ENCODE measurements at places on chromosomes 13 and 19.
A peak's percentile ranks its signal among the peaks of the same experiment; 100 is the strongest.

GRCh38 chr13:58728126-58728525, 1096.6 kb downstream of the PCDH17 start:
- no peak for DNase-seq

GRCh38 chr19:3457528-3458228, 22.6 kb downstream of the SMIM24 start:
- no peak for DNase-seq

DNA sequence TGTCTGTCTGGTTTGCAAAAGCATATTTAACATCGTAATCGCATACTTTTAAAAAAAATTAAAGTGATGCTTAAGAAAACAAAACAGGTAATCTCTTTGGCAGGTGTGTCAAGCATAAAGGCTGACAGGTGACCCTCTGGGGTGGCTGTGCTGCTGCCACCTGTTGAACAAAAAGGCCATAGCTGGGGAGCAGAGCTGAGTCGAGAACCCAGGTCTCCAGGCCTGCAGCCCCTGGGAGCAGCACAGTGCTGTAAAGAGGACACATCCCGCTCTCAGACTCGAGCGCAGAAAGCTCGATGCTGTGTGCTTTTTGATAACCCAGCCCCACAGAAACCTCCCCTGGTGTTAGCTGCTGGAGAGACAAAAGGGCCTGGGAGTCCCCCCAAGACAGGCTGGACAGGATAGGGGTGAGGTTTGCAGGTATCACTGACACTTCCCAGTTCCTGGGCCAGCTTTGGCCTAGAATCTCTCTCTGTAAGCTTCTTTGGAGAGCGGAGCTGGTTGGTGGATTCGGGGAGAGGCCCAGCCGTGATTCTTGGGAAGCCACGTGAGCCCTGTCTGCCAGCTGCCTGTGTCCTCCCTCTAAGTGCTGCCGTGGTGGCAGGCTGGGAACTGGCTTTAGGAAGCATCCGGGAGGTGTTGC, 66.9 kb downstream of the C13orf42 start:
- DNase-seq, result no peak

DNA sequence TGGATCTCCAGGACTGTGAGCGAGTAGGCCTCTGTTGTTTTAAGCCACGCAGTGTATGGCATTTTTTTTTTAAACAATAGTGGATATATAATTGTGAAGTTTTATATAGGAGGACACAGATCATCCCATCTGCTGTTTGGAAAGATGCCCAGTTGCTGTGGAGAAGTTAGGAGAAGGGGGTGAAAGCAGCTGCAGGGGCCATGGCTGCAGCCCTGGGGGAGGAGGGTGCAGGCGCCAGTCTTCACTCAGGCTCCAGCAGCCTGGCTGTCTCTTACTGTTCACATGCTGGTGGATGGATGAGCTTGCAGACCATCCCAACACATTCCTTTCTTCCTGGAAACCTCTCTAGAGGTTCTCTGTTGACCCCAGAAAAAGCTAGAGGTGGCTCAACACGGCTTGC, 242.3 kb downstream of the TEX29 start:
- DNase-seq, result no peak

DNA sequence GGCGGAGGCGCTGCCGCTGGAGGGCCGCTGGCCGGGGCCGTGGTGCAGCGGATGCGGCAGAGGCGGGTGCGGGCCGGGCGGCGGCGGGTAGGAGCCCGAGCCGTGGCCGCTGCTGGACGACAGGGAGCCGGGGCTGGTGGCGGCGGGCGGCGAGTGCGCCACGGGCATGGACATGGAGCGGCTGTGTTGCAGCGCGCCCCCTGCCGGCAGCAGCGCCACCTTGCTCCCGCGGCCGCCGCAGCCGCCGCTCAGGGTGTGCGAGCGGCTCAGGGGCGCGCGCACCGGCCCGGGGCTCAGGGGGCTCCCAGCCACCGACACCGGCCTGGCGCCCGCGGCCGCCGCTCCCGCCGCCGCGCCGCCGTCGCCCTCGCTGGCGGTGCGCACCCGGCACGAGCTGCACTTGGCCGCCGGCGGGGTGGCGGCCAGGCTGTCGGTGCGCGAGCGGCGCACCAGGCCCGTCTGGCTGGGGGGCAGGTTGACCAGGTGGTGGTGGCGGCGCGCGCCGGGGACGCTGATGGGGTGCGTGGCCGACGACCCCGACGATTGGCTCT, 1.7 kb downstream of the IRS2 start:
- peak; percentile 31 for DNase-seq

GRCh38 chr19:1399745-1400144, 1.6 kb downstream of the GAMT start:
- DNase-seq, result no peak

DNA sequence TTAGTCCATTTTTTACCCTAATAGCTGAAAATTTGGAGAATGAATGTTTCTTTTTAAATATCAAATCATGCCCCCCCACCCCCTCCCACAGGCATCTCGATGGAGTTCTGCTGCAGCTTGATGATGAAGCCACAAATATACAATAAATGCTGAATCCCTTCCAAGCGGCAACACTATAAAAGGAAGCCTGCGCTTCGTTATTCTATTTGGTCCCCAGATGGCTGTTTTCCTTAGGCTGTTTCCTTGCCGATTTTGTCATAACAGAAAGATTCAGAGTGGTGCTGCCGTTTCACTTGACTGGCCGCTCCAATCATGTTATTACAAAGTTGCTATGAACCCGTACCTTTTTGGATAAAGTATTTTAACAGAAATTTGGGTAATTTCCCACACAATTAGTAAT, 79.5 kb downstream of the MYO16 start:
- no peak for DNase-seq

GRCh38 chr13:105035092-105035491, 1500.4 kb downstream of the EFNB2 start:
- no peak for DNase-seq

DNA sequence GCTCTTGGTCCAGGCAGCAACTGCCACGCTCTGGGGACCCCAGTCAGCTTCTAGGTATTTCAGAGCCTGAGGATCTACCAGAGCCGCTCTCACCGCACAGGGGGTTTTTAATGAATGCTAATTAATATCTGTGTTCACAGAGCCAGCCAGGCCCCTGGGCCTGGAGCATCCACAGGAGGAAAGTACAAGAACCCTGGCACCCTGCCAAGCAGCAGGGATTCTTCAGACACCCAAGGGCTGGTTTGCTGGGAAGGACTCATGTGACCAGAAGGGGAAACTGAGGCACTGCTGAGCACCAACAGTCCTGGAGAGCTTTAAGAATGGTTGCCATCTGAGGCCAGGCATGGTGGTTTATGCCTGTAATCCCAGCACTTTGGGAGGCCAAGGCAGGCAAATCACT, 38.0 kb upstream of the ADGRE5 start:
- no peak for DNase-seq

GRCh38 chr13:22218797-22219196, 547.9 kb downstream of the FGF9 start:
- DNase-seq, result no peak

DNA sequence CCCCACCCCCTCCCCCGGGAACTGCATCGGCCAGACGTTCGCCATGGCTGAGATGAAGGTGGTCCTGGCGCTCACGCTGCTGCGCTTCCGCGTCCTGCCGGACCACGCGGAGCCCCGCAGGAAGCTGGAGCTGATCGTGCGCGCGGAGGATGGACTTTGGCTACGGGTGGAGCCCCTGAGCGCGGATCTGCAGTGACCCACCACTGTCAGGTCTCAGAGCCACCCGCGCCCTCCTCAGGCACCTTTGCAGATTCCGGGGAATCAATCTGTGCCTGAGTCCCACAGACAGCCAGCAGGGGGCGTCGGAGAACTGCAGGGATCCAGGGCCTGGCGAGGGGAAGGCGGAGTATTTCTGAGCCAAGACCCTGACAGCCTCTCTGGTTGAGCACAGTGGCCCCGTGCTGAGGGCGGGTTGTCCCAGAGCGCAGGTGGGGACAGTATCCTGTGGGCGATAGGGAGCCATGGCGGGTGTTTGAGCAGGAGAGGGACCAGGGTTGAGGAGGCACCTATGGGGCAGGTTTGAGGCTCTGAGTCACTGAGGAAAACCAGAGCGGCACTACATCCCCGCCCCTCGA, 30.4 kb upstream of the CYP4F8 start:
- peak; percentile 37 for DNase-seq

DNA sequence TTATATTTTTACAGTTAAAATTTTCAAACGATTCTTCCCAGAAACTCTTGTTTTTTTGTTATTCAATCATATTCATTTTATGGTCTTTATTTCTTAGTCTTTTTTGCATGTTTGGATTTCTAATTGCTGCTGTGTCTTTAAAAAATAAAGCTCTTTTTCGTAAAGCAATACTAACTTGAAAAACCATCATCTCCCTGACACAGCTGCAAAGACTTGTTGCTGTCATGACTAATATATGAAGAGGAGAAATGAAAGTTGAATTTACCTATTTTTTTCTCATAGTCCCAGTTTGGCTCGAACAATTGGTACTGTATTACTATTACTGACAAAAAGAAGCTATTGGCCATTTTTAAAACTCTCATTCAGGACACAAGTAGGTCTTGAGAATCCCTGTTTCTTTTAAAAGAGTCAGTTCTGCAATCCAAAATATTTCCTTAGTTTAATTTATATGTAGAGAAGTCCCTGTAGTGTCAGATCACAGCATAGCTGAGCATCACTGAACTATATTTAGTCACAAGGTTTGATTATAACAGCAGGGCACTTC, 12.1 kb upstream of the SPART start:
- DNase-seq, result no peak

GRCh38 chr19:4052993-4053422, 13.7 kb downstream of the ZBTB7A start:
- no peak for DNase-seq

DNA sequence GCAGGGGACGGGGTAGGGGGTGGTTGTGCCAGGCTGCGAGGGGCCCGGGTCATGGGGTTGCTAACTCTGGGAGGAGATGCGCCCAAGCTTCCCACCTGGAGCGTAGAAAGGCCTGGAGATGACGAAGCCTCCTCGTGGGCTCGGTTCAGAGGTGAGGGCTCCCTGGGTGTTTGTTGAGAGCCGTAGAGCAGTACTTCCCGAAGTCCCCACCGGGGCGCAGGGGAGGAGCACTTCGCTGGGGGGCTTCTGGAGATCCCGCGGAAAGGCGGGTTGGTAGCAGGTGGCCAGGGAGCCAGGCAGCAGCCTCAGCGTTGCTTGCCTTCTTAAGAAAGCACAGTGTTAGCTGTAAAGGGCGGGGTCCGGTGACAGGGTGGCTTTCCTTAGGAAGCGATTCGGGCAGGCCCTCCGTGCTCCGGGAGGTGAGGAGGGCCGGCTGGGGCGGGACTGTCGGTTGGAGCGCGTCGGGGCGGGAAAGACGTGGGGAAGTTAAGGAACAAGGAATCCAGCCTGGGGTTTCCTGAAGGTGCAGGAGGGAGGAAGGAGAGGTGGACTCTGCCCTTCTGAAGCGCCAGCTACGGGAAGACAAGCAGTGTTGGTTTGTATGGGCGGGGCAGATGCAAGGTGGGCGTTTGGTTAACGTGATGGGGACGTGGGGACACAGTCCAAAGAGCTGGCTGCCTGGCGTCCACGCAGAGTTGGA, 3.3 kb downstream of the VSTM2B start:
- DNase-seq, result no peak

- no peak for DNase-seq
These were observed 27.3 kb downstream of the IGFL1 start for GRCh38 chr19:46256855-46257254.

DNA sequence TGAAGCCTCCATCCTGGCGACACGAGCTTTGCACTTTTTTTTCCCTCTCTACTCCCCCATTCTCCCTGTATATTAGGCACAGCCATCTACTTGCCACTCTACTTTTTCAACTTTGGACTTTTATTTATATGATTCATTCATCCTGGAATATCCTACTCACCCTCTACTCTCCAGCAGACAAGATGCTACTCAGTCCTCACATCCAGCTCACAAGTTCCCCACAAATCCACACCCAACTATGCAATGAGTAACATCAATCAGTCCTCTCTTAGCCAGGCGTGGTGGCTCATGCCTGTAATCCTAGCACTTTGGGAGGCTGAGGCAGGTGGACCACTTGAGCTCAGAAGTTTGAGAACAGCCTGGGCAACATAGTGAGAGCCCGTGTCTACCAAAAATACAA, 23.9 kb upstream of the URAD start:
- DNase-seq, result no peak

DNA sequence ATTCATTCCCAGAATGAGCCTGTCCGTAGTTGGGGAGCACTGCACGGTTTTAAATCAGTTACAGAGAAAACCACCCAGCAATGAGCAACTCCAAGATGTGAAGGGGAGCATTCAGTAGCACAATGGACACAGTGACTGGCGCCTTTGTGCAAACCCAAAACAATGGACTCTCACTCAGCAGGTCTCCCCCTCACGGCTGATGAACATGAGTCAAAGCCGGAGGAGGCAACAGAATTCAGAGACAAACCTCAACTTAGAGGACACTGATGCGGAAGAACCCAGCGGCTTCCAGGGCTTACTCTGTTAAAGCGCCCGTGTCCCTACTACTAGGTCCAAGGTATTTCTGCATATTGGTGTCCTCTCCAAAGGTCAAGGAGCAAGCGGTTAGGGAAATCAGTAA, 17.7 kb downstream of the PLEKHF1 start:
- no peak for DNase-seq
